ENCODE measurements at places on chromosomes 3 and 15.

DNA sequence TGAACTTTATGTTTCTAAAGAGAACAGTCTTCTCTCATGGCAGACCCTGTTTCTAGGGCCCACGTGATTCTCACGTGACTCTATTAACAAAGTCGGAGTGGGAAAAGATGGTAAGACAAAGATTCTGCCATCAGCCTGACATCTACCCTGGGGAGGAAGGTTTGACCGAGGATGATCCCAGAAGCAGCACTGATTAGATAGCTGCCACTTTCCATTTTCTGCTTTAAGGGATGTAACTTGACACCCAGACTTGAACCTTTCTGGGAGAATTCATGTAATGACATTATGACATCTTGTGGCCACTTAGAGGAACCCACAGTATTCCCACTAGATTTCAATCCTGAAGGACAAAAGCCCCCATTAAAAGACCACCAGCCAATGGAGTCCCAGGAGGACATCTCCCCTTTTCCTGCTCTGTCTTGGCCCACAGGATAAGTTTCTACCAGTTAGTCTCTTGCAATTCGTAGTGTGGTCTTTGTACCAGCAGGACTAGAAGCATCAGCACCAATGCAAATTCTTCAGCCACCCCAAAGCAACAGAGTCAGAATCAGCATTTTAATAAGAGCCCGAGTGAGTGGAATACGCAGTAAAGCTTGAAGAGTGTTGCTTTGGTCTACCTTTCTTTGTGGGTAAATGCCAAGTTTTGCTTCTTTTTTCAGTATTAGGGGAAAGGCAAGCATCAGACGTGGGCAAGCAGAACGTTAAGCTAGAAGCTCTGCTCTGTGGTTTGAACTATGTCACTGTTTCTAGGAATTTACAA is 480.5 kb upstream of the PROK2 start:
- no peak for DNase-seq

DNA sequence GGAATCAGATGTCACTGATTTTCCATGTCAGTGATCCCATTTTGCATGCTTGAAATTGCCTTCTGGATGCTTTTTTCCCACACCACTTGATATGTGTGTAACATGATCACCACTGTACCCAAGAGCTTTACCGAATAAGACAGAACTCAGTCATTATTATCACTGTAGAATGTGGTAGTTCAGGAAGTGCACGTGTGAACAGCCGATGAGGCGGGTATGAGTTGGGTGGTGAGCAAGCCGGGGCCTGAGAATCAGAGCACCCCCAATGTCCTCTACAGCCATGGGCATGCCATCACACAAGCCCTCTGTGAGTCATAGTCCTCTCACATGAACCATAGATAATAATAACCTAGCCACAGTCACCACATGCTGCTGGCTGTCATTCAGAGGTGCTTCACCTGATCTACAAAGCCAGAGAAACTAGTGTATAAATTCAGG is 470.8 kb downstream of the SOX2 start:
- no peak for DNase-seq

GRCh38 chr15:51044037-51044727 is 50.5 kb downstream of the TNFAIP8L3 start:
- DNase-seq: no peak

DNA sequence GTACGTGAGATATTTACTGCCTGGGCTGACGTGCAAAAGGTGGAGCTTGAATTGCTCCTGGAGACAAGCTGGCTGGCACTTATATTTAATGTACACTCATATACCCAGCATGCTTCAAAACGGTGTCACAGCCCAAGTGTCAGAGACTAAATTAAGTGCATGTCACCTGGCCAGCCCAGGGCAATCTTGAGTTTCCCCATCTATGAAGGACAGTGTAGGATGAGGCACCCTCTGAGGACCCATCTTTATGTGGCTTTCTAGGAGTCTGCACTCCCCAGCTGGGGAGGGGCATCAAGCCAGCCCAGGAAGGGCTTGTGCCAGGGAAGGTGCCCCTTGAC is 5.3 kb downstream of the LRRC15 start:
- no peak for DNase-seq

GRCh38 chr3:159796226-159796625 is 192.4 kb upstream of the IL12A start:
- no peak for DNase-seq

All from NCI-H2081 treated with DMSO at 0.1 percent for 48 hours (cell line).